ENCODE measurements at places on chromosomes 2 and 18.

DNA sequence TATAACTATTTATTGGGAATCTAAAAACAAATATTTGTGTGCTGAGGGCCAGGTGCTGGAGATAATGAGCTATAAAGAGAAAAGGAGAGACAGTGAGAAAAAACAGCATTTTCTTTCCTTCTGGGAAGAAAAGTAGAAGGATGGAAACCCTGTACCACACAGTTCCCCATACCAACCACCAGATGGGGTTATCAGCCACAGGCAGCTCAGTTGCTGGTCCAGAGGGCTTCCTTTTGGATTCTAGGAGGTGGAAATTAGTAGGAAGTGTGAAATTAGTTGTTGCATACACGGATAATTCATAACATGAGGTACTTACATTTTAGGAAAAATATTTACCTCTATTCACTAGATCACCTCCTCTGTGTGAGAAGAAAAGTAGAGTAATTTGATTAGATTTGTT lies 237.0 kb upstream of the FOSL2 start:
- peak; percentile 56 for DNase-seq

GRCh38 chr18:41370740-41371139 lies 584.3 kb upstream of the PIK3C3 start:
- DNase-seq = no peak

DNA sequence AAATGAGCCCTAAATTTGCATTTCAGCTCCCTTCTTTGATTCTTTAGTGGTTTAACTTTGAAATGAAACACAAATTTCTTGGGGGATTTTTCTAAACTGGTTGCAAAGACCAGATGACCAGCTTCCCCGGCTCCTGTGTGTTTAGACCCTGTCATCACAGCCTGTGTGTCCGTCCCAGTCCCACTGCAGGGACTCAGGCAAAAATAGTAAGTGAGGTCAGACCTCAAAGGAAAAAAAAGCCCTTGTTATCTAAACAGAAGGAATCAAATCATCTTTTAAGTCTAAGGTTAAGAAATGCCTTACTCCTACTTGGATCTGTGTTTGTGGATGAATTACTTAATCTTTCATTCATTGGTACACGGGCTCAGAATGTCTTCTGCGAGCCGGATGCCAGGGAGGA lies 423.7 kb downstream of the LPIN1 start:
- no peak for DNase-seq

- no peak for DNase-seq
These were observed 211.6 kb downstream of the ZNF521 start for GRCh38 chr18:25140124-25140961.

DNA sequence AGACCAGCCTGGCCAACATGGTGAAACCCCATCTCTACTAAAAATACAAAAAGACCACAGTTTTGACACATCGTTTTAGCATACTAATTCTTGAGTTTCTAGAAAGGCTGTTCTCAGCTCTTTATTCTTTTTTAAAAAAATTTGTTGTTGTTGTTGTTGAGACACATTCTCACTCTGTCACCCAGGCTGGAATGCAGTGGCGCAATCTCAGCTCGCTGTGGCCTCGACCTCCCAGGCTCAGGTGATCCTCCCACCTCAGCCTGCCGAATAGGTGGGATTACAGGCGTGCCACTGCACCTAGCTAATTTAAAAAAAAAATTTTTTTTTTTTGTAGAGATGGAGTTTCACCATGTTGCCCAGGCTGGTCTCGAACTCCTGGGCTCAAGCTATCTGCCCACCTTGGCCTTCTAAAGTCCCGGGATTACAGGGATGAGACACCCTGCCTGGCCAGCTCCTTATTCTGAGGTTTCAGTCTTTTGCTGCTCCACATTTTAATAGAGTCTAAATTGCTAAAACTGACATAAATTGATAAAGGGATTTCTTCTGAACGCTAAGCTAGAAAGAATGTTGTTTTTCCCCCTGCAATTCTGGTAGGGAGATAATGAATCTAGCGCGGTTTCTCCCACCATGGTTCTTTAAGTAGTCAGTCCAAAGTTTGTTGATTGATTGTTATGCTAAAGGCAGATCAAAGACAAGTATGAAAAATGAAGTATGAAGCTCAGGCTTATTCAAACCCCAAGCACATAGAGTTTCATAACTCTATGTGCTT lies 32.6 kb upstream of the CABLES1 start:
- DNase-seq = no peak

DNA sequence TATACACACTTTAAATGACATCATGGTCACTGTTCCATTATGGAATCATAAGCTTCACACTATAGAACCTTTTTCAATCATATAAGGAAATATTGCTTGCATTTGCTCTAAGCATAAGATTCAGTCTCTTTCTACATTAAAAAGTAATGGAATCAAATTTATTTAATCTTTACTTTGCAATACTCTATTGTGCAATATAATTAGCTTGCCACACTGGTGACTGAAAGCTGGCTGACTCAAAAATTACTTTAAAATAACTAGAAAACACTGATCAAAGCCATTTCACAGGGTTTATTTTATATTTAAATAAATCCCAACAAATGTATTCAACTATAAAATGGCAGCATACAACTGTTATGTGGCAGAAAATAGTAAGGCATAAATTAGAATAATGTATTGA lies 13.2 kb upstream of the ORC2 start:
- DNase-seq = no peak

DNA sequence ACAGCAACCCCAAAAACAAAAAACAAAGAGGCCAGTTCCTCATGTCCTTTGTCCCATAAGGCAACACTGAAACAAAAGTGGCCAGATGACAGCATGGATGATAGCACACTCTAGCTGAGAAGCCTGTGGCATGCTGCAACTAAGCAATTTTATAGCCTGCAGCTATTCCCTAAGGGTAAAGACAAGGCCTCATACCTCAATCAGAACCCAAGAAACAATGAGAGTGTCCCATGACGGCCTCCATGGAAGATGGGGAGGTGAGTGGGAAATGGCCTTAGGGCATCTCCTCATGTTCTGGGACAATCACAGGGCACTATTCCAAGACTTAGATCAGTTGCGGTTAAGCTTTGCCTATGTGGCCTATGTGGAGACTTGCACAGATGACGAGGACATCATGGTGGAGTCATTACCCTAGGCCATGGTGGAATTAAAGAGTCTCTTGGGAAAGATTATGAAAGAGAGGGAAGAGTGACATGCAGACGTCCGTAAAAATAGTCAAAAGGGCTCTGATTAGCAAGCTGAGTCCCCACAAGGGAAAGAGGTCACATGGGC lies 103.1 kb downstream of the INO80D start:
- no peak for DNase-seq

- peak; percentile 57 for DNase-seq
These were observed 25.4 kb upstream of the SLC66A3 start for GRCh38 chr2:11129598-11130449.

- DNase-seq = no peak
These were observed 97.8 kb upstream of the UNC80 start for GRCh38 chr2:209673811-209674210.

DNA sequence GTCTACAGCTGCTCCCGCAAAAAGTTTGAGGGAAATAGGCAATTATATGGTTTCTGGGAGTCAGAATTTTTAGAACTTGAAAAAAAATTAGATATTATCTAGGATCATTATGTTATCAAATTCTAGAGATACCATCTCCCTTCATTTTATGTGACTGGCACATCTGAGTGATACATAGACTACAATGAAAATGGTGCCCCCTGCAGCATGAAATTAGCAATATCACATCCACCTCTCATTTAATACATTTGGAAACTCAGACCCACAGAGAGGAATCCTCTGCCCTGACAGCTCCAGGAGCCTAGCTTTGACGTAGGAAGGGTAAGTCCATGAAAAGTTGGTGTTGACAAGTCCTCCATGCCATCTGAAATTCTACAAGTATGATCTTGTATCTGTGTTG lies 381.6 kb downstream of the SUCLG1 start:
- DNase-seq = peak; percentile 56

- peak; percentile 77 for DNase-seq
These were observed 42.1 kb upstream of the GLS start for GRCh38 chr2:190838492-190838910.

DNA sequence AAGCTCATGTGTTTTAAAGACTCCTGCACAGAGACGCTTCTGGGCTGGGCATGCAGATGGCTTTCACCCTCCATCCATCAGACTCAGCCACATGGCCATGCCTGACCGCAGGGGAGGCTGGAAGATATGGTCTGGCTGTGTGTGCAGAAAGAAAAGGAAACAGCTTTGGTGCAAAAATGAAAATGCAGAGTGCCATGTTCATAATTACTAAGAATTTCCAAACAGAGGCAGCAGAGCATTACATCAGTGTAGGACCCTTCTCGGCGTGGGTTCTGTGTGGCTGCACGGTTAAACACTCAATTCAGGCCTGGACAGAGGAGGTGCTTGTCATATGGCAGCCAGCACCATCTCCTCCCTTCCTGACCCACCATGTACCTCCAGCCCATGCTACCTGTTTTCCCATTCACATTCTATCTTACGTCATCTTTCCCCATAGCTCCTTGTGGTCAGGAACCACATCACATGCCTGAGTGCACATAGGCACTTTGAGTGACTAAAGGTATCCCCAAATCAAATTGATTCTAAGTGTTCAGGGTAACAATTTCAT lies 200.3 kb upstream of the ID2 start:
- no peak for DNase-seq

- DNase-seq = no peak
These were observed 177.0 kb downstream of the CTIF start for GRCh38 chr18:48715711-48716361.

DNA sequence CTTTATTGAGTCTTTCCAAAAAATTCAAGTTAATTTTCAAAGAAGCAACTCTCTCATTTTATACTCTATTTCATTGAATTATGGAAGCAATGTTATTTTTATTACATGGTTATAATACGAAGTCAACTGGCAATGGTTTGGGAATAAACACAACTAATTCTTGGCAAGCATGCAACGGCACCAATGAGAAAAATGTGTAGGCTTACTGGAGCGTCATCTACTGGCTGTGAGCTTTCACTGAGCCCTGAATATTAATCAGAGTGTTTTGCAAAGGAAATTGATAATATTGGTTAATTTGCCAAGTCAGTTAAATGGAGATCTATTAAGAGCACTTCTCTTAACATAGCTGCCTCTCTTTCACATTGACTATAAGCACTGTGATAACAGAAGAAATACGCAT lies 163.9 kb downstream of the IKZF2 start:
- DNase-seq = no peak

DNA sequence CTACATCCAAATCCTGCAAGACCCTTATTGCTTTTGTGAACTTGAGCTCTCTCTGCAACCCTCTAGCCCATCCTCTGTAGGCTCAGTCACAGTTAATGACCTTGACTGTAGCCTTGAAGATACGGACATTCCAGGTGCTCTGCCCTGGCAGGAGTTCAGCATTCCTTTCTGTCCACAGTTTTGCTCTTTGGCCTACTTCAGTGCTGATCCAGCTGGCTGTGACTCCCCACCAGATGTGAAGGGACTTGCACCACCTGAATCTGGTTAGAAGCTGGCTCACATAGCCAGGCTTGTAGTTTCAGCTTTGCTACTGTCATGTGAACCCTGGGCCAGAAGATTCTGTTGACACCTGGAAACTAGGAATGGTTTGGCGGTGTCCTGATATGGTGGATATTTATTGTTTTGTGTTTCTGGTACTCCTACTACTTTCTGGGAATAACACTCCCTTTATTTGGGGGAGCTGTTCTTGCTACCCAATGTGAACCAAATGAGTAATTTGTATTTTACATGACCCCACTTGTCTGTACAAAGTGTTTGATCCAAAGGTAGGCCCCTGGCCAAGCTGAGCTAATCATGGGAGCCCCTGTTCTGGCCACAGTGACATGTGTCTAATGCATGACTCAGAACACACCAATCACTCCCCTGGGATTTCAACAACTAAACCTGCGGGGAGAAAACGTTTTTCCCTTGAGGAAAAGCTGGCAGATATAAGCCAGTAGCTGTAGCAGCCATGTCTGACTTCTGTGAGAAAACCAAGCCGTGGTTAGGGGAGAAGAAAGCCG lies 73.4 kb downstream of the CDCA7 start:
- no peak for DNase-seq

GRCh38 chr2:62435720-62436119 lies 70.3 kb downstream of the TMEM17 start:
- no peak for DNase-seq

DNA sequence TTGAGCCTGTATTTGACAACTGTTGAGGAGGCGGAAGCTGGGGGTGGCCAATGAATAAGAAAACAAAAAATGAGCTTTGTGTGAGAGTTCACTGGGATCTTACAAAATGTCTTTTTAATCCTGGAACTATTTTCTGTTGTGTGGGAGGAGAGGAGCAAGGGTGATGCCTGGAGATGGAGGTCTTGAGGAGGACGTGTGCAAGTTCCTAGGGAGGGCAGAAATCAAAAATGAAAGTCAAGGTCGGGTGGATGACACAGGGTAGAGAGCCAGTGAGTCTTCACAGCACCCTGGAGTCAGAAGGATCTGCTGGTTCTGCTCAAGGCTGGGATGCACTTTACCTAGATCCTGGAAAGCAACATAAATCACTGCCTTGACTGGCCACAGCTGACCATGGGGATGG lies 180.3 kb upstream of the PKDCC start:
- DNase-seq = no peak
